ENCODE measurements at places on chromosomes 13 and 19.
A peak's percentile ranks its signal among the peaks of the same experiment; 100 is the strongest.

DNA sequence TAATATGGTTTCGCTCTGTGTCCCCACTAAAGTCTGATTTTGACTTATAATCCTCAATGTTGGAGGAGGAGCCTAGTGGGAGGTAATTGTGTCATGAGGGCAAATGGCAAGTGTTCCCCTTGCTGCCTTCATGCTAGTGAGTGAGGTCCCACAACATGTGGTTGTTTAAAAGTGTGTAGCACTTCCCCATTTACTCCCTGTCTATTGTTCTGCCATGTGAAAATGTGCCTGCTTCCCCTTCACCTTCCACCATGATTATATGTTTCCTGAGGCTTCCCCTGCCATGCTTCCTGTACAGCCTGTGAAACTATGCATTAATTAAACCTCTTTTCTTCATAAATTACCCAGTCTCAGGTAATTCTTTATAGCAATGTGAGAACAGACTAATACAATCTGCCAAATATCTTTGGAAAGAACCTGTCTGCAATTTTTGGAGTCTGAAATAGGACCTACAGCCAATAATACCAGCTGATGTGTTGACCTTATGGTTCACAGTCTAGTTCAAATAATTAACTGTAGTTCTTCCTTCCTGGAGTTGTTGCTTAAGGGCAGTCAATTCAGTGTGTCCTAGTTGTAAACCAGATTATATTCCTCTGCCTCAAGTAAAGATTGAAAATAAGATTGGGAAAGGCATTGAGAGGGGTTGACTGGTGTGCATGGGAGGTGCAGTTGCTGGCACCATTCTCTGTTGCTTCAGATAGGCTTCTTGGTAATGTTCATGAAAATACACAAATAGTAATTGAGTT lies 1442.9 kb downstream of the SLITRK1 start:
- no peak for DNase-seq

- DNase-seq, result no peak
These were observed 149.0 kb downstream of the SLITRK1 start for GRCh38 chr13:83733293-83733692.

DNA sequence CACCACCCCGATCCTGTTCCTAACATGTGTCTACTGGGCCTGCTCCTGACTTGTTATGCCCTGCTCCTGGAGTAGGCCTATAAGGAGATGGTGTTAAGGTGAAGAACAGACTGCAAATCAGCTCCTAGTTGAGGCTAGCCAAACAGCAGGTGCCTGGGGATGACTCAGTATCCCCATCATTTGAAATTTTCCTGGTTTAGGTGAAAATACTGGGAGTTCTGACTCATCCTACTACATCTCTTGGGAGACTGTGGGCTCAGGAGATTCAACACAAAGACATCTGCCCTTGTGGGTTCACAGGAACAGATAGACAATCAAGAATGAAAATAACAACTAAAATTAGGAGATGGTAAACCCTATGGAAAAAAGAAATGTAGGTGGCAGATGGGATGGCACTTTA lies 41.2 kb downstream of the BRD4 start:
- no peak for DNase-seq

- no peak for DNase-seq
These were observed 598.6 kb downstream of the EFNB2 start for GRCh38 chr13:105936816-105937215.

- peak; percentile 15 for DNase-seq
These were observed 9.4 kb downstream of the FCER2 start for GRCh38 chr19:7692417-7693088.

GRCh38 chr19:51271067-51271466 lies 20.2 kb downstream of the SIGLECL1 start:
- DNase-seq, result no peak

DNA sequence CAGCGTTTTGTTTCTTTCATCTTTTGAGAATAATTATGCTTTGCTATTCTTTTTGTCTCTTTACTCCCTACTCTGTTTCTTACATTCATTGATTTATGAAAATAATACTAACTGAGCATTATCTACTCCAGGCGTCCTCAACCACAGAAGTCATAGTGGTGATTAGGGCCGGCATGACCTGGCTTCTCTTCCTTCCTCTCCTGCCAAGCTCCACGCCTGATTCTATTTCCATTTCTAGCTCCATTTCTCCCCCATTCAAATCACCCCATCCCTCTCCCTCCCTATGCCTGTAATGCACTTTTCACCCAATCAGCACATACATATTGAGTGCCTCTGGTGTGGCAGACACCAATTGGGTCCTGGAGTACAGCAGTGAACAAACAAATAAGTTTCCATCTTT lies 183.2 kb upstream of the GPR12 start:
- DNase-seq, result no peak

DNA sequence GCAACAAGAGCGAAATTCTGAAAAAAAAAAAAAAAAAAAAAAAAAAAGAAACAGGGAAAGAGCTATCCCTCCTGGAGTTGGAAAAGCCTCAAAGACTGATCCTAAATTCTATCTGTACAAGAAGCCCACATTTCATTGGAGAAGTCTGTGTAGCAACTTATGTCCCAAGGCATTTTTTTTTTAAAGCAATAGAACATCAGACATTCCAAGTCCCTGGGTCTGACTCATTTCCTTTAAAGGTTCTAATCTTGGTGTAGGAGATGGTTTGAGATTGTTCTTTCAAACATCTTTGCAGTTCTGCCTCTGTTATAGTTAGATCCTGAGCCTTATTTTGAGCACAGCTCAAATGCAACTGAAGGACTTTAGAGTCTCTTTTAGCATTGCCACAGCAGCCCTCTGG lies 706.5 kb upstream of the MIR17HG start:
- DNase-seq, result no peak

DNA sequence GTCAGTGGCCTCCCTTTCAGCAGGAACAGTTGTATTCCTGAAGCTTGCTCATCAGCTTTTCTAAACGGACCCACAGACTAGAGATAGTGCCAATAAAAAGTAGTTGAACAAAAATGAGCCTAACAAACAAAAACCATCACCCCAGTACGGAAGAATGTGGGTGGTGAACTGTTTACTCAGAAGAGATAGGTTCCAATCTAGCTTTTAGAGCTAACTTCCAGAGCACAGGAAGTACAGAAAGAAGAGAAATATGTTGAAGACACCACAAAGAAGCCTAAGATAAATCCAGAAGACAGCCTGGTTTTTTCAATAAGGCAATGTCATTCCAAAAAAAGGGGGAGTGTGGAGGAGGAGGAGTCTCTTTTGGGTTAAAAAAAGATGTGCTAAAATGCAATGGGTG lies 2.8 kb upstream of the LMO7 start:
- DNase-seq, result no peak

GRCh38 chr13:73304442-73304841 lies 245.6 kb downstream of the KLF5 start:
- no peak for DNase-seq

DNA sequence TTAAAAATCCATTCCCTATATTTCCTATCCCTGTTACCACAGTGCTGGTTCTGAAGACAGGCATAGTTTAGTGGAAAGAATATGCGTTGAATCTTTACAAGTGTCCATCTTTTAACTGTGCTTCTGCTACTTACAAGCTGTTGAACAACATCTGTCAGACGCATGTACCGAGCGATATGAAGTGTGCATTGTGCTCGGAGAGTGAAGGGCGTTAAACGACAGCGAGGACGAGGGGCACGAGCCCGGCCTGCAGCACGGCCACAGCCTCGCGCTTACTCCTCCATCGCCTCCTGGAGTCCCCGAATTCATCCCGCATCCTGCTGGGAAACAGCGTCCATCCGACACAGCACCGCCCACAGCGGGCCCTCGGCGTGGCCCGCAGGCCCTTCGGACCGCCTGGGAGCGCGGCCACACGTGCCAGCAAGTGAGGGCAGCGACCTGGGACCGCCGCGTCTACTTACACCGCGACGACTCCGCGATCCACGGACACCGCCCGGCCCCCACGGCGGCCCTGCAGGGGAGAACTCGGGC lies 514 bp downstream of the PCID2 start:
- DNase-seq, result no peak

DNA sequence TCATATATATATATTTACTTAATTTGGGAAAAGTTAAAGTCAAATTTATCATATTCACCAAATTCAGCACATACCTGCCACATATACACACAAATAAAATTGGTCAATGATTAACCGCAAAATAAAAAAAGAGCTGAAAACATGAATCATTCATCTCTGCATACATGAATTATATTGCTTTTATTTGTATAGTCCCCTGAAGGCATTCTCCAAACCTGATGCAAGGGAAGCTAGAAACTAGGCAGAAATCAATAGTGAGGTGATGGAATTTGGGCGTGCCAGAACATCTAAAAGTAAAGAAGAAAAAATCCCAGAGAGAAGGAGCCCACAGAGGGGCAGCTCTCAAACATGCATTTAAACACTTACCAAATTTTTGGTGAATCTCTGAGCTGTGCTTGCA lies 60.1 kb downstream of the UFM1 start:
- DNase-seq, result no peak

DNA sequence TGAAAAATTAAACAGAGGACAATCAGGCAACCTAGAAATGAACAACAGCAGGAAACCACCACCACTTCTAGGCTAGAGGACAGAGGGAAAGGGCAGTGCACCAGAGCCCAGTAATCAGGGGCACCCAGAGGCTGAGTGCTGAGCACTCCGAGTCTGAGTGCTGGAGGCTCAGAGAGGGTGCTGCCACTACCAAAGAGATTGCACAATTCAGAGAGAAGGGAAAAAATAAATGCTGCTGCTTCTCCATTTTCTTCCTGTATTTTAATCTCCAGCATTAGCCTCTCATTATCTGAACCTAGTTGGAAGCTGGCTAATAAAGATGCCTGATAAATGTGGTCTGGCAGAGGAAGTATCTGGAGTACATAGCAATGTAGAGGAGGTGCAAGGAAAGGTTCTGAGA lies 11.8 kb upstream of the ZNF175 start:
- DNase-seq, result no peak

DNA sequence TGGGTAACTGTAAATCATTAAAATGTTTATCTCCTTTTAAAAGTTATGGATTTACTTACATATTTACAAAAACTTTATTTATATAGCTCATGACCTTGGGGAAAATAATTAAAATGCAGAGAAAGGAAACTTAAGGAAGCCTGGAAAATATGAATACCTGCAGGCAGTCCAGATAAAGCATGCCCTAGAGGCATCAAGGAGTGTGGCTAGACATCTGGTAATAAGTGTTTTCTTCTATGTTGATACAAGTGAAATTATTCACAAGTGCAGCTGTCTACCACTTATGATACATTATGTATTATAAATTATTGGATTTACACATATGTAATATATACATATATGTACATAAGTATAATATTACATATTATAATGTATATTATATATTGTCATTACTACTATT lies 207.9 kb downstream of the LMO7 start:
- no peak for DNase-seq

Measured in stimulated activated naive CD4-positive, alpha-beta T cell treated with Interleukin-2 at 50 U/mL for 16 hours (primary cell).